Dermis microvascular lymphatic vessel endothelial cell (primary cell): ENCODE measurements at places on chromosomes 13 and 19.
A peak's percentile ranks its signal among the peaks of the same experiment; 100 is the strongest.

DNA sequence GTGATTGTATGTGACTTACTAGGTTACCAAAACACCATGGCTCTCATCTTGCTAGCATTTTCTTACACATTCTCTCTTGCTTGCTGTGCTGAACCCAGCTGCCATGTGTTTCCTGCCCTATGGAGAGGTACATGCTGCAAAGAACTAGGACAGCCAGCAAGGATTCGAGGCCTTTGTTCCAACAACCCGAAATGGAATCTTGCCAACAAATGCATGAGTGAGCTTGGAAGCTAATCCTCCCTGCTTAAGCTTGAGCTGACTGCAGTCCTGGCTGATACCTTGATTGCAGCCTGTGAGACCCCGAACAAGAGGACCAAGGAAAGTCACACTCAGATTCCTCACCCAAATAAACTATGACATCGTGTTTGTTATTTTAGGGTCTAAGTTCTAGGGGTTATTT lies 651.2 kb downstream of the SLITRK6 start:
- DNase-seq, result no peak

DNA sequence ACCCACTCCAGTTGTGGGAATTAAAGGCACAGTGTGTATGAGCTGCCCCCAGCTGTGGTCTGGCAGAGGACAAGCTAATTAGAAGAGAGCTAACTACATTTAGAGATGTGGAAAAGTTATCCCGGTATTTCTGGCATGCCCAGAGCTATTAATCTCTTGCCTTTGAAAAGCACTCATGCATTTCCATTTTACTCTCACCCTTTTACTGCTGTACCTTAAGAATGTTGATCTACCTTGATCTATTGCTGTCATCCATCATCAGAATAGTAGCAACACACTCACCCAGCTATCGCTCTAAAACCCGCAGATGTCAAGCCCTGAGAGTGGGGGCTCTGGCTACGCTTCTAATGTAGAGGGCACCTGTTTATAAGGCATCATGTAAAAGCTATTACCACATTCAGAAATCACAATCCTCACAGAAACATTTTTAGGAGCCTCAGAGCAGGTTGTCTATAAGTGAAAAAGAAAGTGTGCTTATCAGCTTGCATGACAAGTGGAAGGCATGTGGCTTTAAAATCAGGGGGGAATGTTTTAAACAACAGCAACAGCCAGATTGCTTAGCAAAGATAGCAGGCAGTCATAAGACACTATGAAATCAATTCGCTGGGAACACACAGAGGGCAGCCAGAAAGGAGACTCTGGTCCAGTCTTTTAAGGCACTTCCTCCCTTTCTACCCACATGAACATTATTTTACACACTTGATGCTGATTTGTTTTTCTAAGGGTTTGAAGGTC lies 224.2 kb upstream of the IRS2 start:
- DNase-seq, result no peak

- peak; percentile 85 for DNase-seq
Observed at GRCh38 chr19:48152551-48152950, 17.6 kb downstream of the LIG1 start.

GRCh38 chr19:44611812-44612295 lies 1.5 kb upstream of the IGSF23 start:
- no peak for DNase-seq

- DNase-seq, result peak; percentile 84
Observed at GRCh38 chr19:16247353-16248182, 49.9 kb downstream of the AP1M1 start.

- DNase-seq, result no peak
Observed at GRCh38 chr13:26112843-26113242, 61.0 kb upstream of the SHISA2 start.

- peak; percentile 15 for DNase-seq
Observed at GRCh38 chr19:55345818-55346724, 6.4 kb downstream of the KMT5C start.

GRCh38 chr13:36959456-36960116 lies 39.5 kb upstream of the SMAD9 start:
- DNase-seq, result no peak

DNA sequence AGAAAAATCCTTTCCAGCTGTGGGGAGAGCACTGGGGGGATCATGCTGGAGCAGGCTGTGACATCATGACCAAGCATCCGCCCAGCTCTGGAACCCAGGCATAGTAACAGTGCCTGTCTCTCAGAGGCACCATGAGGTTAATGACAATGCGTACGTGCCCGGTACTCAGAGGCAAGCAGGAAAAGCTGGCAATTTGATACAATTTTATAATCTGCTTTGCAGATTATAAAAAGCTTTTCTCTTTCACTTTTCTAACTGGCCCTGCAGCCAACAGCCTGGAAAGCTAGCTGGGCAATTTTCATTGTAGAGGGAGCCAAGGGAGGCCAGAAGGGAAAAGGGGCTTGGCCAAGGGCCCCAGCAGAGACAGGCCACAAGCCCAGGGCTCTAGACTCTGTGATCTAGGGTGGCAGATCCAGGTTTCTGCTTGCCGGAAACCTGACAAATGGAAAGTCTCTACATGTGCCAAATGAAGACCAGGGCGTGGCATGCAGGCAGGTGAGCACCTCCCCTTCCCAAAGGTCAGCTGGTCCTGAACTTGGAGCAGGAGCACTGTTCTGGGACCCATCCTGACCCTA lies 22.7 kb downstream of the VRK3 start:
- DNase-seq, result no peak

DNA sequence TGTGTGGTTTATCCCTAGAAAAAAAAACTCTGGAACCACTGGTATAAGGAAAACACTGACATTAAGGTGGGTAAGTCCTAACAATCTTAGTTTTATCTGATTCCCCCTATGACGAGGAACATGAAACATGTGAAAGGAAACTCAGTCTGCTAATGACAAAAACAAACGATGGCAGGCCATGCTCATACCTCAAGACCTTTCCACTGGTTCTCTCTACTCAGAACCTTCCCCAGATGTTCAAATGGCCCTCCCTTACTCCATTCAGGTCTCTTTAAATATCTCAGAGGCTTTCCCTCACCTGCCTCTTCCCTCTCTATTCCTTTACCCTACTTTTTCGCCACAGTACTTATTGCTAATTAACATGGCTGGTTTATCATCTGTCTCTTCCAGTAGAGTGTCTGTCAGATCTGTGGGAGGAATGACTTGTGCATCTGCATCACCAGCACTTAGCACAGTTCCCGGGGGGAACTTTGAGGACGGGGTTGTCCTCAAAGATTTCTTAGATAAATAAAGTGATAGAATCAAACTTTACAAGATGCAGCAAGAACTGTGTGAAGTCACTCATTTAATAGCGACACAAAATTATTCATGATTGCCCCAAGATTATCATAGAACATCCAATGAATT lies 1.5 kb downstream of the TUBGCP3 start:
- DNase-seq, result no peak

GRCh38 chr19:35822579-35822978 lies 9.9 kb upstream of the PRODH2 start:
- no peak for DNase-seq

GRCh38 chr13:24541127-24541475 lies 28.5 kb upstream of the PARP4 start:
- no peak for DNase-seq

DNA sequence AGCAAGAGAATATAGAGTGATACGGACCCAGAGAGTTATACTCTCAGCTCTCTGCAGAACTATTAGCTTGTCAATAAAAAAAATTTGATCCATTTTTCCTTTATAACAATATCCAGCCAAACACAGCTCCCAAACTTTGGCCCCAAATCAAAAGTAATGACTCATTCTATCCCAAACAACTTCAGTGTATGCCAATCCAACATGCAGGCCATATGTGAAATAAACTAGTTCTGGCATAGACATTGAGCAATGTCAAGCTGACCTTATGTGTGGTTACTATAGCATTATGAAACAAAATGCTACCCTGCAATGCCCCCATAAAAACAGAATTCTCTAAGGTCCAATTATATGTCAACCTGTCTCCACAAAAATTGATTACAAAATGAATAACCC lies 209.5 kb downstream of the DNAJC15 start:
- DNase-seq, result peak; percentile 67

DNA sequence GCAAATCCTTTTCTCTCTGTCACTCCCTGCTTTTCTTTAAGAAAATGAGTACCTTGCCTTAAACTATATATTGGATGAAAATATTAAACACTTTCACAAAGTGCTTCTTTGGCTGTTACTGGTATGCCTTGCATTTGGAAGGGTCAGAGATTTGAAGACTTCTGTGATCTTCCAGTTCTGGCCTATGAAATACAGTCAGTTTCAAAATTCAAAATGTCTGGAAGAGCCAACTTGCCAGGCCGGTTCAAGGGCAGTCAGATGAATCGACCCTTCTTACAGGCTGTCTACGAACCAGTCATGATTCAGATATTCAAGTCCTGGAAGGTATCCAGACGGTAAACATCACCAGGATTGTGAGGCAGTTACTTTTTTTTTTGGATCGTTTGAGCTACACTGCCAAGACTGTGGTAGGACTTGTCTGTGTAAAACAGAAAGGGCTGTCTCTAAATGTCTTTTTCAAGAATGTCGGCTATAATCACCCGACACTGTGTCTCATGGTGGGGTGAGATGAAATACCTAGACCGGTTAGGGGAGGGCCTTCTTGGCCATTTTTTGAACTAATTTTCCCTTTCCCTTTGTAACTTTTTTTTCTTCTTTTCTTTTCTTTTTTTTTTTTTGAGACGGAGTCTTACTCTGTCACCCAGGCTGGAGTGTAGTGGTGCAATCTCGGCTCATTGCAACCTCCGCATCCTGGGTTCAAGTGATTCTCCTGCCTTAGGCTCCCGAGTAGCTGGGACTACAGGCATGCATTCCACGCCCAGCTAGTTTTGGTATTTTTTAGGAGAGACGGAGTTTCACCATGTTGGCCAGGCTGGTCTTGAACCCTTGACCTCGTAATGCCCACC lies 11.2 kb downstream of the ACTN4 start:
- DNase-seq, result peak; percentile 66

- DNase-seq, result no peak
Observed at GRCh38 chr19:8224394-8225145, 15.4 kb downstream of the CERS4 start.

DNA sequence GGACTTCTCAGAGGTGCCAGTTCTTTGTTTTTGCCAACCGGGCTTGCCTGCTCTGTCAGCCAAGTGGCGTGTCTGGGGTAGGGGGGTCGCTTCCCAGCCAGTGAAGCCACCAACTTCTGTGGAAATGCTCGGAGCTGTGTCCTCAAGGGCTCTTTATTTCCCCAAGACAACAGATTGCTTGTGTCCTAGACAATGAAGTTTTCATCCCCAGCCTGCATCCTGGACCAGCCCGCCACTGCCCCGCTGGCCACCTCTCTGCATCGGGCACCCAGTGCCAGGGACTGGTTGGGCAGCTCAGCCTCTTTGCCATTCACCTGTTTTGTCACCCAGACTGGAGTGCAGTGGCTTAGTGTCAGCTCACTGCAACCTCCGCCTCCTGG lies 3.7 kb downstream of the RAB11B start:
- no peak for DNase-seq

GRCh38 chr19:10142701-10143375 lies 23.1 kb upstream of the EIF3G start:
- no peak for DNase-seq

DNA sequence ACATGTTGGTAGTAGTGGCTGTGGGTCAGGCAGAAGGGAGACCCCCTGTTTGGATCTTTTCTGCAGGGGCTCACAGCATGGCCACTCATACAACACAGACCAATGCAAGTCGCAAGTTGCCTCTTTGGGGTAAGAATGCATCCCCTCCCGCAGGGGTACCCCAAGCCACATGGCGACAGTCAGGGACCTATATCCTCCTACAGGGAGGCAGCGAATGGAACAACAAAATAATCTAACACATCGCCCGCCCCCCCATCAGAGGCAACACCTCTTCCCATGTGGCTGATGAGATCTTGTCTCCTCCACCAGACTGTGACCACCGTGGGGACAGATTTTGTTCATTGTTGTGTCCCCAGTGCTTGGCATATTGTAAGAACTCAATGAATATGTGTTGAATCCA lies 40.7 kb upstream of the PNMA8B start:
- no peak for DNase-seq

DNA sequence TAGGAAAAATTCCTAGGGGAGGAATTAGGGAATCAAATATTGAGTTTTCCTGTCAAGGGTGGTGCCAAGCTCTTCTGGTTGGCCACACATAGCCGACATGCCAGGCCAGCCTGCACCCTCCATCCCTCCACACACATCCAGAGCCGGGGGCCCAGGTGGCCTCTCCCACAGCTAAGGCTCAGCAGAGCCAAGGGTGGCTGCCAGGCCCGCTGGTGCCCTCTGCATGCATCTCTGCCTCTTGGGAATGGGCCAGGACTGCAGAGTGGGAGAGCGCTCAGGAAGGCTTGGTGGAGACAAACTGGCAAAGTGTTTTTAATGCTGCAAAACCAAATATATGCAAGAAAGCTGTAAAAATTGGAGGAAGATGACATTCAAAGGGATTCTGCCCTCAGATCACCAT lies 42.7 kb upstream of the GAS6 start:
- DNase-seq, result no peak

GRCh38 chr19:40605216-40605971 lies 4.2 kb downstream of the LTBP4 start:
- no peak for DNase-seq

GRCh38 chr13:51255556-51255955 lies 33.4 kb downstream of the FAM124A start:
- no peak for DNase-seq

- no peak for DNase-seq
Observed at GRCh38 chr13:106521095-106521799, 14.2 kb downstream of the EFNB2 start.

GRCh38 chr19:31214997-31215396 lies 134.2 kb downstream of the TSHZ3 start:
- no peak for DNase-seq

DNA sequence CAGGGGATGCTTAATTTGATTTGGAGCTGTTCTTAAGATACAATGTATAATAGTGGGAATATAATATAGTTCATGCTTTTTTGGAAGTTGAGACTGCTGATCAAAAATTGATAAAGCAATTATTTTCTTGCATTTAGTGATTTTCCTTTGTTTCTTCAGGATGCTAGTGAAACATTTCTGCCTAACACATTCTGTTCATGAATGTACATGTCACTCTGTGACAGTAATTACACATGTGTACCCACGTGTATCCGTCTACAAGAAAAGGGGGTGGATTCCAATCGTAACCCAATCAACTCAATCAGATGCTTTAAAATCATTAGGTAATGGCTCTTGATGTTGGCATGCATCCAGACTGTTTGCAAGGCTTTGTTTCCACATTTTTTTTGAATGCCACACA lies 5.0 kb upstream of the FRY start:
- no peak for DNase-seq

DNA sequence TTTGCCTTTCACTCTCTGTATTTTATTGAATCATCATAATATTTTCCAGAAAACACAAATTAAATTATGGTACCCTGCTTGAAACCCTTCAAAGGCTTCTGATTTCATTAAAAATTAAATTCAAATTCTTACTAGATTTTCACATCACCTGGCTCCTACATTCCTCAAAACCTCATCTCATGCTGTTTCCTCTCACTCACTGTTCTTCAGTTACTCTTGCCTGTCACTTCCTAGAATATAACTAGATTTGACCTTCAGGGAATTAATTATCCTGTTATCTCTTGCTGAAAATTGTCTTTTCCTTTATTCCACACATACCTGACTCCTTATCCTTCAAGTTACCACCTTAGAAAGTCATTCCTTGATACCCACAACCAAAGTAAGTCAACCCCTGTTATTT lies 2294.7 kb downstream of the PCDH9 start:
- no peak for DNase-seq

GRCh38 chr13:29710511-29710910 lies 115.0 kb upstream of the SLC7A1 start:
- DNase-seq, result no peak

GRCh38 chr13:111359237-111359915 lies 38.9 kb downstream of the TEX29 start:
- no peak for DNase-seq

- DNase-seq, result no peak
Observed at GRCh38 chr19:29770648-29771047, 41.1 kb upstream of the CCNE1 start.

GRCh38 chr19:7224209-7224686 lies 70.0 kb downstream of the INSR start:
- no peak for DNase-seq
